ENCODE measurements at places on chromosomes 5 and 9.
A peak's percentile ranks its signal among the peaks of the same experiment; 100 is the strongest.

DNA sequence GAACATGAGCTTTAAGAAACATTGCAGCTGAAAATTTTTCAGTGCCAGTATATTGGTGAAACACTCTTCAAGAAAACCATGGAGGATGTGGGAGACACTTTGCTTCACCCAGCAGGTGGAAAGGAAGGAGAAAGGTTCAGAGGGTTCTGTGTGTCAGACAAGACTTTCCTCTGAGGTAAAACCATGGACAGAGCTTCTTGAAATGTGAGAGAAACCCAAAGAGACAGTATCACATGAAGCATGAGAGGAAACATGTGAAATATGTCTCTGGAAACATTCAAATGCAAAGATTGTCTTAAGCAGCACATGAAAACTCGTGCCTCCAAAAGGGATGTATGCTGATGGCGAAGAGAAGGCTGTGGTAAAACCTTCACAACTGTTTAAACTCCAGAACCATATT lies 368.9 kb upstream of the ST8SIA4 start:
- H3K4me3 ChIP-seq = no peak overlapping the region
- DNase-seq = no peak
- H3K4me1 ChIP-seq = no peaks in the 10 kb centered on the region
- H3K27me3 ChIP-seq = no peaks in the 10 kb centered on the region

- H3K4me1 ChIP-seq = no peaks in the 10 kb centered on the region
- H3K36me3 ChIP-seq = no peaks in the 10 kb centered on the region
- H3K4me3 ChIP-seq = no peak overlapping the region
- no peak overlapping the region for H3K27ac ChIP-seq
These were observed 14.2 kb downstream of the CACNA1B start for GRCh38 chr9:137891588-137892423.

GRCh38 chr5:95081982-95082381 lies 202.9 kb downstream of the MCTP1 start:
- peaks cover 8% of the 10 kb centered on the region for H3K4me1 ChIP-seq
- H3K36me3 ChIP-seq = no peaks in the 10 kb centered on the region
- no peak for DNase-seq
- H3K4me3 ChIP-seq = peak overlapping the region; percentile 55
- no peak overlapping the region for H3K27ac ChIP-seq
- H3K27me3 ChIP-seq = peaks cover 3% of the 10 kb centered on the region

- no peaks in the 10 kb centered on the region for H3K36me3 ChIP-seq
- no peak for DNase-seq
- H3K4me1 ChIP-seq = peaks cover 11% of the 10 kb centered on the region
- no peaks in the 10 kb centered on the region for H3K27me3 ChIP-seq
These were observed 61.2 kb upstream of the JAK2 start for GRCh38 chr9:4923580-4924544.

DNA sequence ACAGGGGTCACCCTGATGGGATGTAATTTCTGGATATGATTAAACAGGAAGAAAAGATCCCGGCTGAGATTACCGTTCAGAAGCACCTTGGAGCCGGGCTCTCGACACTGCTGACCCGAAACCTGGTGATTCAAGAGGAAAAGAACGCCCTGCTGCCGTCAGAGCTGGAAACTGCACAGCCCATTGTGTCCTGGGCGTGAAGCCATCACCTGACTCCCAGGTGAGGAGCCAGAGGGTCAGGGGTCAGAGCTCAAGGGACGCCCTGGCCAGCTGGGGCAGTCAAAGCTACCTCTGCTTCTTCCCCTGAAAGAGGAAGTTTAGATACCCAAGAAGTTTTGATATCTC lies 17.8 kb upstream of the SLC12A7 start:
- no peak for DNase-seq
- no peak overlapping the region for H3K27ac ChIP-seq
- peaks cover 26% of the 10 kb centered on the region for H3K4me1 ChIP-seq
- no peak overlapping the region for H3K4me3 ChIP-seq
- peaks cover 4% of the 10 kb centered on the region for H3K27me3 ChIP-seq

DNA sequence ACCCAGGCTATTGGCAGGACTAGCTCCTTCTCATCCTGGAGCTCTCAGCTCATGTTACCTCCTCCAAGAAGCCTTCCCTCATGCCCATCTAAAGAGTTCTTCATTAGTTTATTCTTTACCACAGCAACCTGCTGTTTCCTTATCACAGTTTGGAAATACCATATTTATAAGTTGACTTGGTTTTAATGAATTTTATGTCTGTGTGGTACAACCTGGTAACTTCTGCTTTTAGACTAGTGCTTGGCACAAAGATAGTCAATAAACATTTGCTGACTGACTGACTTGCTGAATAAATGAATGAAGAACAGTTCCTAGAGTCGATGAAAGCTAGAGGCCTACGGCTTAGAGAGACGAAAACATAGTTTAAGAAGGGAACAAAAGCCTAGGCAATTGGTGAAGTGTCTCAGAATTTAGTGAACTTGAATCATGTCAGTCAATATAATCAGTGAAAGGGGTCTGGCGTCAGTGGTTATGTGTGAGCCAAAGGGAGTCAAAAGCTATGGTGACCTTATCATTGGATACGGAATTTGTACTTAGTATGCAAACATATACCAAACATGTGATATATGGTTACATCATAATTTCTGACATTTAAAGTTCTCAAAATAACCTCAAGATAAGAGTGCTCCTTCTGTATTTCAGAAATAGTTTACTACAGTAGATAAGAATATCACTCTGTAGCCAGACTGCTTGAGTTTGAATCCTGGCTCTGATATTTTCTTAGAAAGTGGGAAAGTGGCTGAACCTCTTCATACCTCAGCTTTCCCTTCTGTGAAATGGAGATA lies 239.5 kb downstream of the MCTP1 start:
- no peaks in the 10 kb centered on the region for H3K27me3 ChIP-seq
- no peak overlapping the region for H3K27ac ChIP-seq
- DNase-seq = no peak
- no peak overlapping the region for H3K4me3 ChIP-seq
- H3K36me3 ChIP-seq = no peaks in the 10 kb centered on the region

DNA sequence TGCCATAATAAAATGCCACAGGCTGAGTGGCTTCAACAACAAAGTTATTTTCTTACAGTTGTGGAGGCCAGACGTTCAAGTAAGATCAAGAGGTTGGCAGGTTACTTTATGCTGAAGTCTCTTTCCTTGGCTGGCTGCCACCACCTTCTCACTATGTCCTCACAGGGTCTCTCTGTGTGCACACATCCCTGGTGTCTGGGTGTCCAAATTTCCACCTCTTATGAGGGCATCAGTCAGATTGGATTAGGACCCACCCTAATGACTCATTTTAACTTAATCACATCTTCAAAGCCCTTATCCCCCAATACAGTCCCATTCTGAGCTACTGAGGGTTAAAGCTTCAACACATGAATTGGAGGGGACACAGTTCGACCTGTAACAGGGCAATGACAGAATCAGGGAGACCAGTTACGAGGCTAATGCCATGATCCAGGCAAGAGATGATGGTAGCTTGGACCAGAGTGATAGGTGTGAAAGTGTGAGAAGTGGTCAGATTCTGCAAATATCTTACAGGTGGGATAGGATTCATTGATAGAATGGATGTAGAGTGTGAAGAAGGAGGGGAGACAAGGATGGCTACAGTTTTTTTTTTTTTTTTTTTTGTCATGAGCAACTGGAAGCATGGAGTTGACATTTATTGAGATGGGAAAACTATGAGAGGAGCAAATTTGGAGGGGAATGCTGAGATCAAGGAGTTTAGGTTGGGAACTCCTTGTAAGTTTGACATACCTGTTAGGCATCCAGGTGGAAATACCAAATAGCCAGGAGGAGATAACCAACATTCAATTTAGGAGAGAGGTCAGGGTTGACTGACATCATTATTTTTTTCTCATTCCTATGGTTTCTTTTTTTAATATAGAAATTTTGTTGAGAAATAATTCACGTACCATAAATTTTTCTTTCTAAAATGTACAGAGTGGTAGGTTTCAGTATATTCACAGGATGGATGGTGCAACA lies 39.6 kb upstream of the FGF1 start:
- H3K4me1 ChIP-seq = no peaks in the 10 kb centered on the region
- H3K36me3 ChIP-seq = no peaks in the 10 kb centered on the region
- H3K27ac ChIP-seq = no peak overlapping the region
- H3K4me3 ChIP-seq = no peak overlapping the region
- no peak for DNase-seq
- H3K27me3 ChIP-seq = peaks cover 14% of the 10 kb centered on the region

GRCh38 chr9:11701706-11702105 lies 991.5 kb upstream of the TYRP1 start:
- no peaks in the 10 kb centered on the region for H3K36me3 ChIP-seq
- H3K27me3 ChIP-seq = no peaks in the 10 kb centered on the region
- DNase-seq = no peak

GRCh38 chr5:73115399-73116051 lies 4.8 kb upstream of the TMEM171 start:
- H3K4me3 ChIP-seq = no peak overlapping the region
- no peak overlapping the region for H3K27ac ChIP-seq
- peaks cover 55% of the 10 kb centered on the region for H3K27me3 ChIP-seq
- H3K4me1 ChIP-seq = peaks cover 3% of the 10 kb centered on the region
- no peak for DNase-seq

DNA sequence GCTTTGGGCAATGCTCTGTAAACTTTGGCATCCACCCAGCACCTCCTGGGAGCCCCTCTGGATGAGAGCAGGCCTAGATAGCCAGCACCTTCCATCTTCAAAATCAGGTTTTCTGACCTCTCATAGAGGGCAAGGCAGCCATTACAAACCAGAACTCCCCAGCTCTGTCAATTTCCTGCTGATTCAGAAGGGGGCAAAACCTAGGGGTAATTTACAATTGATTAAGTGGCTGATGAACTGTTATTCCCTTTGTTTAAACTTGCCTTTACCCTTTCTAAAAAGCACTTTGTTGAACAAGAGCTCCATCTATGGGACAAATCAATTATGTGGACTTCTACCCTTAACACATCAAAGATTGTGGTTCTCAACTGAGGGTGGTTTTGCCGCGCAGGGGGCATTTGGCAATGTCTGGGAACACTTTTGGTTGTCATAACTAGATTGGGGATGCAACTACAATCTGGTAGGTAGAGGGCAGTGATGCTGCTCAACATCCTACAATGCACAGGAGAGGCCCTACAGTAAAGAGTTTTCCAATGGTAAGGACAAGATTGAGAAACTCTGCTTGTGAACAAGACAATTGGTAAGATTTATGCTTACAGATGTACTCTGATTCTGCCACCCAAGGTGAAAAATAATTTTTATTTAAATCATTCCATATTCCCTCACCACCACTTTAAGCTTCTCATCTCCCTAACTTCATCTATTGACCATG lies 184.1 kb downstream of the MARCHF11 start:
- DNase-seq = no peak
- peaks cover 1% of the 10 kb centered on the region for H3K36me3 ChIP-seq
- H3K27ac ChIP-seq = no peak overlapping the region
- no peaks in the 10 kb centered on the region for H3K4me1 ChIP-seq

DNA sequence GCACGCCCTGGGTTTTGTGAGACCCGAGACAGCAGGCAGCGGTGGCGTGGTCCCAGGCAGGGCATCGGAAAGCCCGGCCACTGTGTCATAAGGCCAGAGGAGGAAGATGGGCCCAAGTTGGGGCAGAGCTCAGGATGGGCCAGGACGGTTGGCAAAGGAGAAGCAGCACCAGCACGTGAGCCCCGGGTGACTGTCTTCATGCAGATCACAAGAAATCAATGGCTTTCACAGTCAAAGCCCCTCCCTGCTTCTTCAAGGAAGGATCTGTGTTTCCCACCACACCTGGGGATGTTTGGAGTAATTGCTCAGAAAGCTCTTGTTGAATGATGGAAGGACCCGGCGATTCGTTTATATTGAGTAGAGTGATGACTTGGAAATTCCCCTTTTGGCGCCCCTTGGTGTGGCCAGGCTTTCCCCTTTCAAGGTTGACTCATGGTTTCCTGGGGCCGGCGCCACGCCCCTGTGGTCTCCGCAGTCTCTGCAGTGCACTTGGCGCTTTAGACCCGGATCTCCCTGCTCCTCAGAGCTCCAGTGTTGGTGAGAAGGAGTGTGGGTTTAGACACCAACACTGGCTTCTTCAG lies 52.1 kb downstream of the IL31RA start:
- H3K4me1 ChIP-seq = peaks cover 17% of the 10 kb centered on the region
- H3K27ac ChIP-seq = peak overlapping the region; percentile 56
- H3K4me3 ChIP-seq = peak overlapping the region; percentile 56
- no peaks in the 10 kb centered on the region for H3K36me3 ChIP-seq

GRCh38 chr5:159199780-159200179 lies 9.6 kb downstream of the RNF145 start:
- peaks cover 70% of the 10 kb centered on the region for H3K4me1 ChIP-seq
- H3K27ac ChIP-seq = peak overlapping the region; percentile 91
- H3K4me3 ChIP-seq = peak overlapping the region; percentile 29

- DNase-seq = peak; percentile 42
- H3K27ac ChIP-seq = no peak overlapping the region
- peaks cover 41% of the 10 kb centered on the region for H3K27me3 ChIP-seq
- peaks cover 11% of the 10 kb centered on the region for H3K4me1 ChIP-seq
- no peaks in the 10 kb centered on the region for H3K36me3 ChIP-seq
These were observed 460 bp downstream of the DMRTA1 start for GRCh38 chr9:22446950-22447617.

GRCh38 chr9:106953174-106953573 lies 90.2 kb downstream of the ZNF462 start:
- no peaks in the 10 kb centered on the region for H3K36me3 ChIP-seq
- DNase-seq = no peak
- H3K27ac ChIP-seq = no peak overlapping the region
- H3K4me1 ChIP-seq = no peaks in the 10 kb centered on the region

All from activated B cell treated with CpG ODN at 0.5 μM for 24 hours (primary cell).